ENCODE measurements at places on chromosomes 11 and 22.

- DNase-seq: no peak
Observed at GRCh38 chr11:96303980-96304379, 39.0 kb downstream of the MAML2 start.

DNA sequence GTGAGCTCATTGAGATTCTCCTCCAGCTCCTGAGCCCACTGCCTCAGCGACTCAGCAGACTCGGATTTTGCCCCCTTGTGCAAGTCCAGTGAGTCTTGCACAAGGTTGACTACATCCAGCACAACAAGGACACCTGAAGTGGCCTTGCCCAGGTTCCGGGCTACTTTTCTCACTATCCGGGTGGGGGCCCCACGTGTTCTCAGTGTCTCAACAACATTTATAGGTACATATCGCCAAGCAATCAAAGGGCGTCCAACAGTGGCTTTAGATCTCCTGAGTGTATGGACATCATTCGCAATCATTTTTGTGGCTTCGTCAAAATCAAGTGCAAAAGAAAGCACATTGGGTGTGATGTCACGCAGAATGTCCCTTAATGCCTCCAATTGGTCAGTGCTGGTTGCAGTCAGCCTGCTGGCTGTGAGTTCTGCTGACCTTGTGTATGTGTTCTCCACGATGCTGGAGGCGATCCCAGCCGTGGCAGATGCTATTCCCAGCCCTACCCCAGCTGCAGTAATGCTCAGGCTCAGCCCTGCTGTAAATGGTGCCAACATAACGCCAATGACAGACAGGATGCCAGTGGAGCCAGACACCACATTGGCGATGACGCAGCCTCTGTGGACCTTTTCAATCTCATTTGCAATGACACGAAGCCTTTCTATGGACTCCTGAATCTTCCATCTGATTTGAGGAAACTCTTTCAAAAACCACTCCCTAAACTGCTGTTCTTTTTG lies 10.3 kb downstream of the APOL4 start:
- peak; percentile 75 for DNase-seq

DNA sequence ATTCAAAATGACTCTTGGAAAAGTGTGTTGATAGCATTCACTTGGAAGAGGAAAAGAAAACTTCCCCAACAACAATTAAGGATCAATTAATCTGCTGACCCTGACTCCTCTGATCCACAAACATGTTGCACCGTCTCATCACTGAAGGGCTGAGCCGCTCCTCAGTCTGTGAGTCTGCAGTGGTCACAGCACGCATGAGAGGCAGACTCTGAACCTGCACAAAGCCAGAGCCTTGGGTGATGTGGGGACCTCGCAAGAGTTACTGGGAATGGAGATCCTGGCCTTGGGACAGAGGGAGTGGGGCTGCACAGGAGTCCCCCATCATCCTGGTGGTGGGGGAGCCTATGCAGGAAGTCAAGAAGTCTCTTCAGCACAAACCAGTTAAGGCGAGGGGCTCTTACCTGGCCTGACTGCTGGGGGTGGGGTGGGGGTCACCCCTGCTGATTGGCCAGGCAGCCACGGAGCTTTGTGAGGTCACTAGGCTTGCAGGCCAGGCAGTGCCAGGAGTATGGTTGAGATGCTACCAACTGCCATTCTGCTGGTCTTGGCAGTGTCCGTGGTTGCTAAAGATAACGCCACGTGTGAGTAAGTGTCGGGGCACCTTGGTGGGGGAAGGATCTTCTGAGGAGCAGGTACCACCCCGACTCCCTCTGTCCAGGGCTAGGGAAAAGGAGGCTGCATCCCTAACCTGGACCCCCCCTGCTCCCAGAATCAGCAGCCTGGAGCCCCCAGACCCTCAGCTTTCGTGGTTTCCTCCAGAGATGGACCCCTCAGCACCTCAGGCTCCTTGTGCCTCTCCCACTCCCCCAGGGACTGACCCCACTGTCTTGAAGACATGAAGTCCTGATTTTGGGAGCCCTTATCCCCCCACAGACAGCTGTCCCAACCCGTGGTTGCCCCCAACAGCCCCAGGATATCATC lies at the start of gene ACR:
Gene ACR (plus strand): TSS at position 477 of the 921 bp plus-strand sequence. CDS start 32 bp downstream, at position 509.
- DNase-seq: no peak

DNA sequence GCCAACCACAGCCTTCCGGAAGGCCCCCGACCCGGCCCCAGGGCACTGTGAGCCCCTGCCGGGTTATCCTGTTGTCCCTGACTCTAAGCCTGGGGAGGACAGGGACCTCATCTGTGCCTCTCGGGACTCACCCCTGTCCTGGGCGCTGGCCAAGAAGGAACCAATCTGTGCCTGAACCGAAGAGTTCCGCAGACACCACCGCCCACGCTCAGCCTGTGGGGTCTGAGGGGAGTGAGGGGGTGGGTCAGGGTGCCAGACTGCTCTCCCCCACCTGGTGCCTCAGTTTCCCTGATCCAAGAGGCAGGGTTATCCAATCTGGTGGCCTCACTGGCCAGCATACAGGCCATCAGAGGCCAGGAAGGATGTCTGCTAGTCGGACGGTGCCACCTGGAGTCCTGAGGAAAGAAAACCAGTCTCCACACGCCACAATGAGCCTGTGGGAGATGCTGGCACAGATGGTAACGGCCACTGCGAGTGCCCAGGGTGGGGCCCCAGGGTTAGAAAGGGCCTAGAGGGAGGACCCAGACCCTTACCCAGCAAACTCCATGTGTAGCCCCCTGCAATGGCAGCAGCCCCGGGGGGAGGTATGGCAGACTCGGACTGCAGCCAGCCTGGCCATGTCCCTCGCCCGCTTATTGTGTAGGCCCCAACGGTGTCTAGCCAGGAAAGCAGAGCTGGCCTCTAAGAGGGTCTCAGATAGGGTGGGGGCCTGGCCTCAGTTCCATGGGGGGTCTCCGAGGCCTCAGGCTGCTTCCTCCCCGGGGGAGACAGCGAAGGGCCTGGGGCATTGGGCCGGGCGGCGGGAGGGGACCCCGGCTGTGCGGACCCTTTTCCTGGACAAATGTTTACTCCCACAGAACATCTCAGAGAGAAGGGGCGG lies 827 bp upstream of the TNNT3 start:
- no peak for DNase-seq

DNA sequence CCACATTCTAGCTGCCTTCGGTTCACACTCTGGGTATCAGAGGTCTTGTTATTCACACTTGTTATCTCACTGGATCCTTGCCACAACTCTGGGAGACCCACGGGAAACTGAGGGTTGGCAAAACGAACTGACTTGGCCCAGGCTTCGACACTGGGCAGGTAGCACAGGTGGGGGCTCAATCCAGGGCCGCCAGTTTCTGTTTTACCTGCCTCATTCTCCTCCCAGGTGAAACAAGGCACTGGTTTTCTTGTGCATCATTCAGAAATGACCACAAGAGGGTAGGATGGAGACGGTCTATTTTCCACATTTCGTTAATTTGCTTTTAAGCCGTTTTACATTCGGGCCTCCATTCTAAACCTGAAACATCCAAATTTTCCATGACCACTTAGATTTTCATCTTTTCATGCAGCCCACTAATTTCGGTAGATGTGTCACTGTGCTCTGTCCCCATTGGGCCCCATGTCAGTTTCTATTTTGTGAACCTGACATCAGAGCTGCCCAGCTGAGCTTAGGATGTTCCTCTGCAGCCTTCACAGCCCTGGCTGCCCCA lies 108.1 kb downstream of the KIAA1671 start:
- DNase-seq: no peak

DNA sequence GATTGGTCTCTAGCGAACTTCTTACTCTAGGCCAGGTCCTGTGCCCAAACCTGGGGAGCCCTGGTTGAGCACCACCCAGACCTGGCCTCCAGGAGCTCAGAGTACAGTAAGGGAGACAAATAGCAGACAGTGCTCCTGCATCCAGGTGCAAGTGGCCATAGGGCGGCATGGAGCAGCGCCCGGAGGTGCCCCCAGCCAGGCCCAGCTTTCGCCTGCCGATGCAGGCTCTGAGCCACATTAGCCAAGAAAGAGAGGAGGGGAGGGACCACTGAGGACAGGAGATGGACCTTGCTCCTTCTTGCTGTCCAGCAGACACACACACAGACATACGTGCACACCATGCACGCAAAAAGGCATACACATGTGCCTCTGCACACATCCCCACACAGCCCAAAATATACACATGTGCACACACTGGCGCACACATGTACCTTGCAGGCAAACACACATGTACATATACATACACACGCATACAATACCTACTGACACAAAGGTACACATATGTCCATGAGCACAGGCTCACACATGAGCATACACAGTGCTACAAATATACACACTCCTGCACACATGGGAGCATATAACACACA lies 68.7 kb upstream of the FGF3 start:
- DNase-seq: no peak

- DNase-seq: no peak
Observed at GRCh38 chr11:66570079-66570849, 1.9 kb upstream of the CTSF start.
